ENCODE measurements at places on chromosomes 13 and 19. TPM values are rescaled to one million over a fixed set of nuclear protein-coding genes. Genes with fewer than 3 reads are reported as not detected.

Gene SEMA6B
- 35.1 TPM for total RNA-seq

Gene CERS4
- total RNA-seq = 41.5 TPM

Gene CYP4F2
- total RNA-seq = not detected

Gene ERF
- 55.5 TPM for total RNA-seq

Gene ACP5
- total RNA-seq = 35.0 TPM

Gene RNF17
- total RNA-seq = 0.58 TPM

Gene PRR36
- total RNA-seq = not detected

Gene SPACA4
- not detected for total RNA-seq

Gene TMEM150B
- total RNA-seq = 7.1 TPM

Gene KCNC3
- 1.6 TPM for total RNA-seq

Gene CCDC169
- total RNA-seq = 0.48 TPM

Gene IGFL3
- not detected for total RNA-seq

Gene IRS2
- total RNA-seq = 97.3 TPM

Gene WDR88
- not detected for total RNA-seq

Gene SYT3
- 0.51 TPM for total RNA-seq

Gene IZUMO2
- total RNA-seq = not detected

Gene SPACA6
- 24.0 TPM for total RNA-seq

Gene SLC25A41
- total RNA-seq = not detected

Gene ANGPTL8
- 4.5 TPM for total RNA-seq

Gene ONECUT3
- total RNA-seq = not detected

Gene CD79A
- 0.61 TPM for total RNA-seq

Gene TPTE2
- total RNA-seq = 0.19 TPM

Gene SH2D3A
- 0.55 TPM for total RNA-seq

Gene RFPL4A
- total RNA-seq = not detected

Gene MBD3L3
- not detected for total RNA-seq

Gene CBY2
- not detected for total RNA-seq

Gene ZNF420
- total RNA-seq = 7.4 TPM

Gene CAPN12
- 1.3 TPM for total RNA-seq

Gene ZNF808
- 15.5 TPM for total RNA-seq

Gene SPRY2
- 55.9 TPM for total RNA-seq

Gene TDRD12
- total RNA-seq = not detected

Gene KLF5
- total RNA-seq = 1.2 TPM

Gene ZNF135
- 3.5 TPM for total RNA-seq

Gene RPL21
- total RNA-seq = 719 TPM

Gene TUBA3C
- total RNA-seq = not detected

Gene GAPDHS
- not detected for total RNA-seq

Gene SOX21
- total RNA-seq = not detected

Gene NOVA2
- total RNA-seq = 15.4 TPM

Gene CNMD
- not detected for total RNA-seq

Gene ACER1
- not detected for total RNA-seq
